ENCODE measurements at places on chromosomes 16 and 17.
A peak's percentile ranks its signal among the peaks of the same experiment; 100 is the strongest.

- peak; percentile 75 for DNase-seq
Measured at GRCh38 chr17:77208217-77208808, 67.5 kb downstream of the SEC14L1 start.

DNA sequence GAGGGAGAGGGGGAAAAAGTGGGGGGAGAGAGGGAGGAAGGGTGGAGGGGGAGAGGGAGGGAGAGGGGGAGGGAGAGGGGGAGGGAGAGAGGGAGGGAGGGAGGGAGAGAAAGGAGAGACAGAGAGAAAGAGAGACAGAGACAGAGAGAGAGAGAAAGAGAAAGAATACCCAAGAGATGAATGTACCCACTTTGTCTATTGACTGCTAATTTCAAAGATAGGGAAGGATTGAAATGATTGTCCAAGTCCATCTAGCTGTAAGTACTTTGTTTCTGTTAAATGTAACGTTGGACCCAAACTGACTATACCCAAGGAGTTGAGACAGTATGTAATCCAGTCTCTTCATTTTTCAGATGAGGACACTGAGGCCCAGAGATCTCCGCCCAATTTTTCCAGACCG, 374.9 kb downstream of the GRIN2A start:
- DNase-seq = no peak

- DNase-seq = no peak
Measured at GRCh38 chr17:5513628-5514027, 27.3 kb downstream of the MIS12 start.

DNA sequence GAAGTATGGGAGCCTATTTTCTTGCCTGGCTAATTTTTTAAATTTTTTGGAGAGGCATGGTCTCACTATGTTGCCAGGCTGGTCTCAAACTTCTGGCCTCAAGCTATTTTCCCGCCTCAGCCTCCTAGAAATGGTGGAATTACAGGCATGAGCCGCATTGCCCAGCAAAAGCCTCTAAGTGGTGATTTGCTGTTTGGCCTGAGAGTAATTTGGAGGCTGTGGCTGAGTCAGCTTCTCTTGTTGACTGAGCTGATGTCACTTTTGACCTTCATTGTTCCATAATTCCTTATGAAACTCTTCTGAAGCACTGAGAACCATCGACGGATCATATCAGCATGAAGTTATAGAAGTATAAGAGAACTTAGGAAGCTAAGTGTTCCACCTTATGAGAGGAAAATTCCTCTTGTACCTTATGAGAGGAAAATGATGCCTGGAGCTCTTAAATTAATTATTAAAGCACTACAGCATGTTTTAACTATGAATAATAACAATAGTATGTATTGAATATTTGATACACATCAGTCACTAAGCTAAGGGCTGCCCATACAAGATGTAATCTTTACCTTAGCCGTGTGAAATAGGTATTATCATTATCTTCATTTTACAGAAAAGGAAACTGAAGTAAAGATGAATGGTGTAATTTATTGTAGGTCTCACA, 220.8 kb upstream of the MON1B start:
- no peak for DNase-seq

GRCh38 chr17:32311028-32311536, 30.9 kb downstream of the C17orf75 start:
- peak; percentile 35 for DNase-seq

- no peak for DNase-seq
Measured at GRCh38 chr16:66058172-66058691, 308.3 kb upstream of the CDH5 start.

- no peak for DNase-seq
Measured at GRCh38 chr17:45900136-45900535, 5.8 kb downstream of the MAPT start.

DNA sequence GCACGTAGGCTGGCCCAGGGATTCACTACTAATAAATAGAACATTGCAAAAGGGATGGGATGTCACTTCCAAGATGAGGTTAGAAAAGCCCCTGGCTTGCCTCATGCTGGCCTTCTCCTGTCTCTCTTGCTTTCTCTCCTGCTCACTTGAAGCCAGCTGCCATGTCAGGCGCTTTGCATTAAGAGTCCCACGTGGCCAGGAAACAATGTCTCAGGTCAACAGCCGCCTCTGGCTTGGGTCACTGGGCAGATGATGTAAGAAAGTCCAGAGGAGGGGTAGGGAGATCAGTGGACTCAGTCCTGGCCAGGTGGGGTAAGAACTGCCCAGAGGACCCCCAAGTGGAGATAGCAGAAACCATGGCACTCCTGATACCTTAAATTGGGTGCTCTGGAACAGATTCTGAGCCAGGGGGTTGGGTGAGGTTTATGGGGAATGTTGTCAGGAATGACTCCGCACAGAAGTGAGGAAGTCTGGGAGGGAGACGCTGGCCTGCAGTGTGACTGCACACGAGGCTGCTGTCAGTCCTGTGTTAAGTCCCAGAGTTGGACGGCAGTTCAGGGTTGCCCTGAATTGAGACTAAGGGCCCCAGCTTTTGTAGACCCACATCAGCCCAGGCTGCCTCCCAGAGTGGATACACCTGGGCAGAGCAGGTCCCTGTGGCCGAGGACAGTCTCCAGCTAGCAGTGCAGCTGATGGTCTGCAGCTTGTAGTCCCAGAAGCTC, 17.7 kb downstream of the C16orf82 start:
- DNase-seq = no peak

DNA sequence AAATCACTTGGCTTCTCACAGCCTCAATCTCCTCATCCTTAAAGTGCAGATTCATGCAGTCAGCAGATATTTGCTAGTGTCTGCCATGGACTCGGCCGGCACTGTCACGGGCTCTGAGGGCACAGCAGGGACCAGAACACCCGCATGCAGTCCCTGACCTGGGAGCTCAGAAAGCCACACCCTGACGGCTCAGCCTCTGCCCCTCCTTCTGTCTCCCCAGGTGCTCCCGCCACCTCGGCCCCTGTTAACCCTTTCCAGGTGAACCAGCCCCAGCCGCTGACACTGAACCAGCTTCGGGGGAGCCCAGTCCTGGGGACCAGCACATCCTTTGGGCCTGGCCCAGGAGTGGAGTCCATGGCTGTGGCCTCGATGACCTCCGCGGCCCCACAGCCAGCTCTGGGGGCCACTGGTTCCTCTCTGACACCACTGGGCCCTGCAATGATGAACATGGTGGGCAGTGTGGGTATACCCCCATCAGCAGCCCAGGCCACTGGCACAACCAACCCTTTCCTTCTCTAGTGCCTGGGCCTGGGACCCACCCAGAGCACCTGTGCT, 28.7 kb downstream of the B9D1 start:
- no peak for DNase-seq

GRCh38 chr17:40922239-40922638, 15.2 kb downstream of the KRT23 start:
- peak; percentile 69 for DNase-seq

- no peak for DNase-seq
Measured at GRCh38 chr16:54140057-54140787, 146.4 kb downstream of the IRX3 start.

- no peak for DNase-seq
Measured at GRCh38 chr17:73419881-73420280, 108.1 kb upstream of the CDC42EP4 start.

- DNase-seq = peak; percentile 89
Measured at GRCh38 chr17:71976011-71976649, 144.7 kb upstream of the SOX9 start.

DNA sequence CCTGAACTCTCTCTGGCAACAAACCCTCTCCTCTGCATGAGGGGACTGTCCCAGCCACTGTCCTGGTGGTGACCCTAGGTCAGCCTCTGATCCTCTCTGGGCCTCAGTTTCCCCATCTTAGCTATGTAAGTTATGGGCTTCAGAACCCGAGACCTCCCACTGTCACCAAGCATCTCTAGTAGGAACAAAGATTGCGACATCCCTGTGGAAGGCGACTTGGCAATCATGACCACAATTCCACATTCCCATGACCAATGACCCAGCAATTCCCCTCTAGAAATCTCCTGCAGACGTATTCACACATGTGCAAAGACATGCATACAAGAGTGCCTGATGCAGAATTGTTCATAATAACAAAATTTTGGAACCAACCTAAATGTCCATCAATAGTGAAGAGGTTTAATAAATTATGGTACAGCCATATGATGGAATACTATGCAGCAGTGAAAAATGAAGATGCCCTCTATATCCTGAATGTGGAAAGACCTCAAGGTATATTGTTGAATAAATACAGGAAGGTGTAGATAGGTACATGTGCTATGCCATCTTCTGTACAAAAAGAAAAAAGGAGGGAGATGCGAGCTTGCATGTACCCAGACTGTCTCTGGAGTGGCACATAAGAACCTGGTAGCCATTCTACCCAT, 21.2 kb downstream of the CNGB1 start:
- no peak for DNase-seq

- peak; percentile 68 for DNase-seq
Measured at GRCh38 chr17:18141210-18141803, 32.8 kb downstream of the MYO15A start.

GRCh38 chr16:86529160-86529559, 18.8 kb downstream of the FOXF1 start:
- DNase-seq = no peak

GRCh38 chr17:74852237-74853047, 7.2 kb downstream of the GRIN2C start:
- no peak for DNase-seq

DNA sequence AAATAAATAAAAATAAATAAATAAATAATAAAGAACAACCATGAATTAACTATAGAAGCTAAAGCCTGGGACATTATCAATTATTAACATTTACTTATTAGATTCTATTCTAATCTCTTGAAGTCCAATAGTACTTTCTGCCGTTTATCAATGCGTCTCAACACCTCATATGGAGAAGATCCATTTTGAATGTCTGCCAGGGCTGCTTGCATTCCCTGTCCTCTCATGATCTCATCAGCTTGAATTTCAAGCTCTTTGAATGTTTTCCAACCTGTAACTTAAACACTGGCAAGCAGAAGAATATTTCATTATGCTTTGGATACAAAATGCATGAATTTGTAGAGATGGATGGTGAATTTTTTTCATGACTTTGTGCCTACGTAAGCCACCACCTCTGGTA, 191.9 kb upstream of the ANKFN1 start:
- DNase-seq = no peak

GRCh38 chr16:27476240-27476639, 73.5 kb downstream of the GTF3C1 start:
- DNase-seq = no peak

GRCh38 chr16:85563515-85564276, 49.4 kb upstream of the GSE1 start:
- DNase-seq = peak; percentile 81

- DNase-seq = no peak
Measured at GRCh38 chr16:20611975-20612481, 35.9 kb upstream of the ACSM2B start.

- DNase-seq = no peak
Measured at GRCh38 chr16:88923926-88924833, 52.8 kb downstream of the CBFA2T3 start.

GRCh38 chr16:508884-509736, 18.4 kb upstream of the CAPN15 start:
- DNase-seq = no peak

- DNase-seq = no peak
Measured at GRCh38 chr17:58702045-58702476, 9.7 kb downstream of the RAD51C start.

DNA sequence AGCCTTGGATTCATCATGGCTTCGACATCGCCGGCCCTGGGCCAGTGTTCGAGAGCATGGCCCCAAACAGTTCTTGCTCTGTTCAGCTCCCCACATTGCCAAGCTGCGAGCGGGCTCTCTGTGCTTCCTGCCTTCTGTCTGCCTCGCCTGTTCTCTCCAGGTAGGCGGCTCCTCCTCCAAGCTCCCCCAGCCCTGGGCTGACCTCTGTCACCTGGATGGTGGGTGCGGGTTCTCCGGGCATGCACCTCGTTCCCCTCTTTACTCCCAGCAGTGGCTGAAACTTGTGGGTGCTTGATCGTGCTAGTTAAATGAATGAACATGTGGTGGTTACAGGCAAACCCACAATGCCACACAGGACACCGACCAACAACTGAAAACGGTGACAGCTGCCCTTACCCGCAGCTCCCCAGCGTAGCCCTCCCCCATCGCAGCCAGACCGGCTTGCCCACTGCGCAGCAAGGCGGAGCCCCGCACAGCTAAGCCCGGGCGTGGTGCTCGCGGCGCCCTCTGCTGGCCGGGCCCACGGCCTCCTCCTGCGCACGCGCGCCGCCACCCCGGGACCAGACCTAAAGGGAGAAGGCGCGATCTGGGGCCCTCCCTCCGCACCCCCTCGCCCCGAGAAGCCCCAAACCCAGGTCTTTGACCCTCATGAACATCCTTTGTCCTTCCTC, 23.0 kb upstream of the EIF1 start:
- peak; percentile 99 for DNase-seq

- DNase-seq = no peak
Measured at GRCh38 chr16:51607201-51607651, 456.2 kb upstream of the SALL1 start.

DNA sequence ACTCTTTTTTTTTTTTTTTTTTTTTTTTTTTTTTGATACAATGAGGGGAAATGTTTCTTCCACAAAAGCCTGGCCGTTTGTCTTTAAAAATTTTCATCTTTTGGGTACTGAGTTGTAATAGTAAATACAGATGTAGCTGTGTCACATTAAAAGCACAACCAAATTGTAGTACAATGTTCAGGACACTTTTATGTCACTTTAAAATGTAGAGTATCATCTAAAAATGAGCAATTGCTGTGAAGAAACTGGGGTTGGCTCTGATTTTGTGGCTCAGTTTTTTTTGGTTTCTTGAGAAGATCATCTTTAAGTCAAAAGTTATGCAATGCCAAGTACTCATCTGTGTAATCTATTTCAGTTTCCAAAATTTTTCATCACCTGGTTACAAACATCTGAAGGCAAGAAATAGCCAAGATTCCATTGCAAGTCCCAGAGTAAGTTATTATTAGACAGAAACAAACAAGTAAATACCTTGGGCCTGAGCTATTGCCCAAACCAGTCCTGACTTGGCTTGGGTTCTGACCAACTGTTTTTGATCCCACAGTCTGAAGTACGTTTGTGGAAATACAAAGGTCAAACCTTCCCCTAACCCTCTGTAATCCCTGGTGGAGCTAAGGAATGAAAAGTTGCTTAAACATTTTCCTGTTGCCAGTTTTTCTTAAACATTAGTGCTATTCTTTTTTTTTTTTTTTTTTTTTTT, 717.2 kb downstream of the WWOX start:
- no peak for DNase-seq

GRCh38 chr17:68301438-68301959, 10.2 kb downstream of the ARSG start:
- no peak for DNase-seq

All from hepatic stellate cell (primary cell).